GM12865 (cell line): ENCODE measurements at places on chromosomes 11 and 22.

DNA sequence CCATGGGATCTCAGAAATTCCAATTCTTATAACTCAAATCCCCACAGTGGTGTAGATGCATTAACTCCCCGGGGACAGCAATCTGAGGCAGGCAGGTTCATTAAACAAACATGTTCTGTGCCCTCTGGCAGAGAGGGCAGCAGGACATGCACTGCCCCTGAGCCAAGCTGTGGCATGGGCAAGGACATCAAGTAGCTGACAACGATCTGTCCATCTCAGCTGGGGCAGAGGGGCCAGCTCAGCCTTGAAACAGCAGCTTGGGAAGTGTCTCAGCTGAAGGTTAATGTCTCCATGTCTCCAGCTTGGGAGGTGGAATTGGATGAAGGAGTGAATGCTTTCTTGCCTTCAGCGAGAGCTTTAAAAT is 13.6 kb downstream of the TMEM25 start:
- no peak for DNase-seq

DNA sequence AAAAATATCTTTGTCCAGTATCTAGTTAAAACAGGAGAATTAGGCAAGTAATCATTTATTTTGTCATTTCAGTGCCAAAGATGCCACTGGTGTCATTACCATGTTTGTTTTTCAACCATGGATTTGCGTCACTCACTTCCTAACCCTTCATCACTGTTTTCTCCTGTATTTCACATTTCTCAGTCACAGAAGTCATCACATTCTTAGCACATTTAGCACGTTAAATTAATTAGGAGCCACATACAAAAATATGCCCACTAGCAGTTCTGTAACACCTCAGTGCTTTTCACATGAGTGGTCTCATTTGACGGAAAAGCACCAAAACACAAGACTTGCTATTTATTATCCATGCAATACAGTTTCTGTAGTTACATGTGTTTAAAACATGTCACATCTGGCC is 546.0 kb downstream of the METTL15 start:
- no peak for DNase-seq

DNA sequence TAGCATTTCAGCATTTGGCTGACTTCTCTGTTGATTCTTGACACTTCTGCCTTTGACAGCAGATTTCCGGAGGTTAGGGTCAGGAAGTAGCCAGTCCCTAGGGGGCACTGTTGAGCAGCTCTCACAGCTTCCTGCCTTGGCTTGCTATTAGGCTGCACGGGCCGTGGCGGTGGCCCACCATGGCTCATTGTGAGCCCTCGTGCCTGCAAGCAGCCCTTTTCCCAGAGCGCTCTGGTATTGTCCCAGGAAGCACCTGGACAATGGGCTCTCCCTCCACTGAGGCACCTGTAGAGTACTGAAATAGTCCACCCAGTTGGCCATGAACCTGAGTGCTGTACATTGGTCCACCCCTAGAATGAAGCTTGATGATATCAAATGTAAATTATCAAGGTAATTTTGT is 100.2 kb upstream of the GAL start:
- DNase-seq, result peak; percentile 70

- DNase-seq, result no peak
These were observed 364.3 kb downstream of the SHANK2 start for GRCh38 chr11:70888061-70888460.

- DNase-seq, result no peak
These were observed 93.9 kb upstream of the MTMR2 start for GRCh38 chr11:96017856-96018255.

- no peak for DNase-seq
These were observed 14.0 kb downstream of the CBX7 start for GRCh38 chr22:39138357-39138997.

- no peak for DNase-seq
These were observed 940 bp upstream of the C11orf91 start for GRCh38 chr11:33701302-33702230.

- peak; percentile 8 for DNase-seq
These were observed 38.1 kb downstream of the DIXDC1 start for GRCh38 chr11:111975076-111975806.

DNA sequence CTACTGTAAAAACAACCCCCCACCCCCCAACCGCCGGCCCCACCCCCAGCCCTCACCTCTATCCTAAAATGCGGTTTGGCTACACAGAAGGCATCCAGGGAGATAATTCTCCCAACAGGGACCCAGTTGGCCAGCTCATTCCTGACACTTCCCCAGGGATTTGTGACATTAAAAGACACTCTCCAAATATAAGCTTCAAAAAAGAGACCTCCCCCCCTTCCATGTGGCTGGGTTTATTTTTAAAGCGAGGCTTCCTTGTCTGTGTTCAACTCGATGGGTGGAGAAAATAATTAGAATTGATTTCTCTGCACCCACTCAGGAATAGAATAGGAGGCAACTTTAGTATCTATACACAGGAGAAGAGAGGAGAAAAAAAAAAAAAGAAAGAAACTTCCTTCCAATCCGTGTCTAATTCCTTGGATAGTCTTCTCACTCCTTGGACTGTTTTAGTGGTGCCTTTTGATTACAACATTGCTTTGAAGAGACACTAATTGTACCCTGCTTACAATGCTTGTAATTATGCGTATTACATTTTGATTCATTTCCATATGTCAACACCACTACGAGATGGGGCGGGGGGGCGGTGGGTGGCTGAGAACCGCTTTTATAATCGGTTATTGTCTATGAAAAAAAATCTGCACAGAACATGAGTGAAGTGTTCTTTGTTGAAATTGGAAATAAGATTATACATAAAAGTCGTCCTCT is 500.4 kb downstream of the MIAT start:
- no peak for DNase-seq

DNA sequence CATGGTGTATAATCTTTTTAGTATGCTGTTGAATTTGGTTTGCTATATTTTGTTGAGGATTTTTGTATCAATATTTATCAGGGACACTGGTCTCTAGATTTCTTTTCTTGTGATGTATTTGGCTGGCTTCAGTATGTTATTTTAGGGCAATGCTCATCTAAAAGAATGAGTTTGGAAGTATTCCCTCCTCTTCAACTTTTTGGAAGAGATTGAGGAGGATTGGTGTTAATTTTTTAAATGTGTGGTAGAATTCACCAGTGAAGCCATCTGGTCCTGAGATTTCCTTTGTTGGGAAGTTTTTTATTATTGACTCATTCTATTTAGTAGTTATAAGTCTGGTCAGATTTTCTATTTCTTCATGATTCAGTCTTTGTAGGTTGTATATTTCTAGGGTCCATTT is 22.1 kb upstream of the SPATA19 start:
- no peak for DNase-seq

GRCh38 chr22:43922123-43922522 is 1.5 kb upstream of the PNPLA3 start:
- DNase-seq, result no peak

DNA sequence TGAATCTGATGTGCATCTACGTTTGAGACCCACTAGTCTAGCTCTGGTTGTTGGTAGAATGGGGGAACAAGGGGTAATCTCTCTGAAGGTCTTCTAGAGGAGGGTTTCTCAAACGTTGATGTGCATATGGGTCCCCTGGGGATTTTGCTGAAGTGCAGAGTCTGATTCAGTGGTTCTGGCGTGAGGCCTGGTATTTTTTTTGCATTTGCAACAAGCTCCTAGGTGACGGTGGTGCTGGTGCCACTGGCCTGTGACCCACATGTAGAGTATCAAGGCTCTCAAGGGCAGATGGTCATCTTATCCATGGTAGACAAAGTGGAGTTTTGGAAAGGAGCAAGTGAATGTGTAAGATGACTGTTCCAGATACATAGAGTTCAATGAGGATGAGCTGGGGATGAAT is 97.1 kb downstream of the CEP164 start:
- DNase-seq, result no peak

- DNase-seq, result no peak
These were observed 261.8 kb upstream of the MTNR1B start for GRCh38 chr11:92707665-92708064.

DNA sequence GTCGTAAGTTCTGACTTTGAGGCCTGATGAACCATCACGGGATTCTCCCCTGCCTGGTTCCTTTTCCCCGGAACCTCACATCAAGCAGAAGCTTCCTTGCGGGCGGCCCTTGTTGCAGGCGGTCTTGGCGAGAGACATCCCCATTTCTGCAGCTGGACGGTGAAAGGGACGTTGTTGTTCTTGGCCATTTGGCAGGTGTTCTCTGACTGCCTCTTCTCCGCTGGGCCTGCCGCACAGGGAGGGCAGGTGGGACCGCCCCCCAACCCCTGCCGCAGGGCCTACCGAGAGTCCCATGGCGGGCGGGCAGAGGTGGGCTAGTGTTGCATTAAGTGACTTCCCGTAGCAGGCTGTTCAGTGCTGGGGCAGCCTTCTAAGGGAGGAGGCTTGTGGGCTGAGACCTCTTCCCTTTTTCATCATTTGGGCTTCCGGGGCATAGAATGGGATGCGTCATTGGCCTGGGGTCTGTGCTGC is 26.9 kb upstream of the GRAMD4 start:
- DNase-seq, result peak; percentile 55

- DNase-seq, result no peak
These were observed 140.2 kb upstream of the TIMP3 start for GRCh38 chr22:32661296-32661695.

DNA sequence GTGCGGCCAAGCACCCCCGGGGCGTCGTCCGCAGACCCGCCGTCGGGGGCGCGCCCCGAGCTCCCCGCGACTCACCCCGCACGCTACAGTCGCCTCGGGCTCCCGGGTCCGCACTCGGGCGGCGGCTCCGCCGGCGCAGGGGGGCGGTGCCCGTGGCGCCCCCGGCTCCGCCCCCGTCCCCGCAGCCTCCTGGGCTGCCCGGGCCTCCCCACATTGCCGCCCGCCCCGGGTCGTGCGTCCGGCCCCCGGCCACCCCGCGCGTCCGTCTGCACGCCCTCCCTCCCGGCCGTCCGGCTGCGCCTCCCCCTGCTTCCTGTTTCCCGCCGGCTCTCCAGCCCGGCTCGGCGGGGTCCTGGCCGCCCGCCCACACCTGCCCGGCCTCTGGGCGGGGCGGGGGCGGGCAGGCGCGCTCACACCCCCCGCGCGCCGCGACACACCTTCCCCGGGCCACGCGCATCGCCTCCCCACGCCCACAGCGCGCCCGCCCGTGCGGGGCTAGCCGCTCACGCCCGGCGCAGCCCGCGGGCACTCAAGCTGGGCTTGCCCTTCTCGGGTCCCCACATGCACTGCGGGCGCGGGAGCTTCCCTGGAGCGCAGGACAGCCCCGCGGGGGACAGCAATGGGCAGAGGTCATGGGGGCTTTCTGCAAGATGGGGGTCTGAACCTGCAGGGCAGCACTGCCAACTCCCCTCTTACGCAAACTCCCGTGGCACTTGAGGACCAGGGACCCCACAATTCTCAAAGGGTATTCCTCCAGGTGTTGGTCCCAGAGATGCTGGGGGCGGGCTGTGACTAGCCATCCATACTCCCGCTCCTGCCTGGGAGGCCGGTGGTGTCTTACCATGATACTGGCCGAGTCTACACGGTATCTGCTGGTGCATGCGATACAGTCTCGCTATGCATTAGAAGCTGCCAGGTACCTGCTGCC is at the start of gene CARD10:
Gene CARD10 (minus strand): TSS at position 148 of the 928 bp plus-strand sequence. CDS start 215 bp downstream, outside the sequence.
- DNase-seq, result no peak

DNA sequence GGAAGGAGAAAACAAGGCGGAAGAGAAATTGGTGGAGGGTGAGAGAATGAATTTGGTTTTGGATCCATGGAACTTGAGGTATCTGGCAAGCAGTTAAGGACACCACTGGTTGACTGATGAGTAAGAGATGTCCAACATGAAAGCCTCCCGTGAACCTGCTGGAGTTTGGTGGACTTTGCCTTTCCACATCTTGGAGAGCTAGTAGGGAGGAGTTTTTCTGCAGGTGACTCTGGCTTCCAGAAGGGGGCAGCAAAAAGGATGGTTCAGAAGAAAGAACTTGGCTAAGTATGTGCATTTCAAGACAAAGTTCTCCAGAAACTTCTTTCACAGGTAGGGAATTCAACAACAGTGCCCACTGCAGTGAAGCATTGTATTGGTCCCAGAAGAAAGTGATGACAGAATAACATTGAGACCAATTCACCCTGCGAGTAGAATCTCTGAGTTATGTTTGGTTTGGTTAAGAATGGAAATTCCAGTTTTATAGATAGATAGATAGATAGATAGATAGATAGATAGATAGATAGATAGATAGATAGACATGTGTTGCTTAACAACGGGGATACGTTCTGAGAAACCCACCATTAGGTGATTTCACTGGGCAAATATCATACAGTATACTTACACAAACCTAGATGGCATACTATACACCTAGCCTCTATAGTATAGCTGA is 28.5 kb downstream of the DCDC1 start:
- peak; percentile 46 for DNase-seq

- no peak for DNase-seq
These were observed 76.0 kb upstream of the RRM1 start for GRCh38 chr11:4018641-4019040.

- DNase-seq, result no peak
These were observed 104.5 kb downstream of the FAT3 start for GRCh38 chr11:92329137-92329536.

DNA sequence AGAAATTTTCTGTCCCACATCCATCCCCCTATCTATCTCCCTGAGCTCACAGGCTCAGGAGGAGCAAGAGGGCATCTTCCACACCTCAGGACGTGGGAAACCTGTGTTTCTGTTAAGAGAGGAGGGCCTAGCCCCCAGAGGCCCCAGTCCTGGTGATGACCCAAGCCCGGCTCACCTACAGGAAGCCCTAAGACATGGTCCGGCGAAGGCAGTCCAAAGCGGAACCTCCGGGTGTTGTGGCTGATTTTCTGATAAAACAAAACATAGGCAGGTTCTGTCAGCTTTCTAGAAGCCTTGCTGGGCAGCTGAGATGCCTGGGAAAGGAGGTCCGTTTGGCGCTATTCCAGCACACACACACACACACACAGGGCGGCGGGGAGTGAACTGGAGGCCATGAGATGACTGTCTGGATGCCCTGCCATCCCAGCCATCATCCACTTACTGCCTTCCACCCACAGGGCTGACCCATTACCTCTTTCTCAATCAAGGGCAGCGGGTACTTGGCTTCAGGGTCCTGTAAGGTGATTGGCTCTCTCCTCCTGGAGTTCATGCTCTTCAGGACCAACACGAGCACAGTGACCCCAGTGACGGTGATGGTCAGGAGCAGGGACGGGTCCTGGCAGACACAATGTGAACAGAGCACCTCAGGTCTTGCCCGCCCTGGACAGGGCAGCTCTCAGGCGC is 882 bp downstream of the CYB5R2 start:
- DNase-seq, result peak; percentile 60

- DNase-seq, result no peak
These were observed 31.2 kb downstream of the MS4A2 start for GRCh38 chr11:60119710-60120109.

DNA sequence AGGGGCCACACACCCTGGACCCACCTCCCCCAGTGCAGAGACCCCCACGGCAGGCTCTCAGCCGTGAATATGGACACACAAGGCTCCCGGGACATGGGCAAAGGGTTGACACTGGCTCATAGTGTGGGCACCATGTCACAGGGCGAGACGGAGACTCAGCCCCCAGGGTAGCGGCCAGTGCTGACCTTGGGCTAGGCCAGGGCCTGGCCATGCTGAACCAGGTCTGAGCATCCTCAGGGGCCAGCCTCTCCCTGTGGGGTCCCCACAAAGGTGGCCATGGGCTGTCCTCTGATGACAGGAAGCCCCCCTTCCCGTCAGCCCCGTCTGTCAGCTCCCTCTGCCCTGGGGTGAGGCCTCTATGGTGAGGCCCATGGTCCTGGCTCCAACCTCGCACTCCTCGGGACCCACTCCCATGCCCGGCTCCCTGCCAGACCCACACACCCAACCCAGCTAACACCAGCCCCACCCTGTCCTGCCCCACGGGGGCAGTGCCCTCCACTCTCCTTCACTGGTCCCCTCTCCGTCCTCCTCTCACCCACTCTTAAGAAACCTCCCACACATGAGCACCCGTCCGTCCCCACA is 19.0 kb upstream of the PRODH start:
- DNase-seq, result no peak
